Femur (tissue), 1 donor: ENCODE measurements at places on chromosomes 7 and 10.

GRCh38 chr10:67302701-67303100 lies 376.9 kb downstream of the LRRTM3 start:
- no peak for DNase-seq

DNA sequence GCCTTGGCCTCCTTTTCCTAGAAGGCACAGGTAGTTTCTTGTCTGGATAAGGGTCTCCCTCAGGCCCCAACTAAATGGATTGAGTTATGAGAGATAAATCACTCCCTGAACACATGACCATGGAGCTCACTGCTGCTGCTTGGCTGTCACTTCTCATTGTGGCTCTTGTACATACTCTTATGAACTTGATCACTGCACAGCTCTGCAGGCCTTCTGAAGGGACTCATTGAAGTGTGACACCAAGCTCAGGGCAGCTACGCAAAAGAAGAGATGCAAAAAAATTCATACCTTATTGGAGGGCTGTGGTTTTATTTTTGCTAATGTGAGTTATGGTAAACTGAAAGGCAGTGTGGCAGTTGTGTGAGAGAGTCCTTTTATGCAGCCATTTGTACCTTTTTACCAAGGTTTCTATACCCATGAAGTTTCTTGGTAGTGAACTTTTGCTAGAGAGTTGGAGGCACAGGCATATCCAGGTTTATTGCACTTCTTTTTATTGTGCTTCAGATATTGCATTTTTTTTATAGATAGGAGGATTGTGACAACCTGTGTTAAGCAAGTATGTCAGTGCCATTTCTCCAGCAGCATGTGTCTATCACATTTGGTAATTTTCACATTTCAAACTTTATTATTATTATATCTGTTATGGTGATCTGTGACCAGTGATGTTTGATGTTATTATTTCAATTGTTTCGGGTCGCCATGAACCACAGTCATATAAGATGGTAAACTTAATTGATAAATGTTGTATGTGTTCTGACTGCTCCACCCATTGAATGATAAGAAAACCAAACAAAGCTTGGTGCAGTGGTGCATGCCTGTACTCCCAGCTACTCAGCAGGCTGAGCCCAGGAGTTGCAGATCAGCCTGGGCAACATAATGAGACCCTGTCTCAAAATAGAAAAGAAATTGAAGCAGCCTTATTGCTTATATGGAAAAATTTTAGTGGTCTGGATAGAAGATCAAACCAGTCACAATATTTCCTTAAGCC lies 100.6 kb downstream of the LRRC4 start:
- no peak for DNase-seq

DNA sequence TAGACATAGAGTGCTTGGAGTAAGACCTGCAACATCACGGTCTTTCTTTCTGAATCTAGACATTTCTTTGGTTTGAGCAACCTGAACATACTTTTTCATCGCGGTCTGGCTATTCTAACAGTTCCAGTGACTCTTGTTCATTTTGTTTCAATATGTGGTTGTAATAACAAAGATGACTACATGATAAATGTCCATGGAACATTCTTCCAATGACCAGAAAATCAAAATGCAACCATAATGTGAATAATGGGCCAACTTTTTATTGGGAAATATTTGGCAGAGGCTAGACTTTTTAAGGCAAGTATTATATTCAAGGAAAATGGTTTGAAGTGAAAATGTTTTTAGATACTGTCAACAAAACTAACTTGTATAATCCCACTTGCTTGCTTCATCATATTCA lies 282.5 kb downstream of the INHBA start:
- DNase-seq = no peak

- no peak for DNase-seq
Measured at GRCh38 chr10:43218206-43218950, 48.5 kb downstream of the RASGEF1A start.

GRCh38 chr7:123242467-123243092 lies 42.8 kb upstream of the SLC13A1 start:
- DNase-seq = no peak

DNA sequence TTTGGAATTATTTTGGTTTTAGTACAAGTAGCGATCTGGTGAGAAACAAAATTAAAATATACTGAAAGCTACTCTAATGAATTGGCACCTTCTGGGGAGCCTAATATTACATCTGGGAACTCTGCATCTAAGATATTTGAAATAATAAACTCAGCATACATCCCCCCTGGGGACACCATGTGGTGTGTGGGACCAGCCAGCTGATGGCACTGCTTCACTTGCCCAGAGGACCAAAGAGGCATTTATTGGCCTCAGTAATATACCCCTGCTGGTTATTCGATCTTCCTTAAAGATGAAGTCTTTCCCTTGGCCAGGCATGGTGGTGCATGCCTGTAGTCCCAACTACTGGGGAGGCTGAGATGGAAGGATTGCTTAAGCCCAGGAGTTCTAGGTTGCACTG lies 195.1 kb upstream of the AUTS2 start:
- DNase-seq = no peak

- DNase-seq = no peak
Measured at GRCh38 chr7:157192861-157193260, 54.1 kb downstream of the UBE3C start.

- DNase-seq = no peak
Measured at GRCh38 chr7:101288439-101288838, 33.2 kb downstream of the IFT22 start.

DNA sequence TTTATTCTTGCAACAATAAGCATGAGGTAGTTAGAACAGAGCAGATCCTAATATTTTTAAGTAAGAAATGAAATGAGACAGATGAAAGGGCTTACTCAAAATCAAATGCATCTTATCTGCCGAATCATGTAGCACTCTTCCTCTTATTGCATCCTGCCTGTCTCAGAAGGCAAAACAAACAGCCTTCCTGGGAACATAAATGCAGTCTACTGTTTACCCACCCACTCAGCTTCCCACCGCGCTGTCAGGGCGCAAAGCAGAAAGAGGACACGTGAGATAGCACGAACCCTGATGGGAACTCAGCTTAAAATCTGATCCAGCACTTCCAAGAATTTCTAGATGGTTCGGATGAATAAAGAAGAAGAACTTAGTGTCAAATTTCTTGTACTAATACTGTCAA lies 114.4 kb upstream of the CDK1 start:
- no peak for DNase-seq

DNA sequence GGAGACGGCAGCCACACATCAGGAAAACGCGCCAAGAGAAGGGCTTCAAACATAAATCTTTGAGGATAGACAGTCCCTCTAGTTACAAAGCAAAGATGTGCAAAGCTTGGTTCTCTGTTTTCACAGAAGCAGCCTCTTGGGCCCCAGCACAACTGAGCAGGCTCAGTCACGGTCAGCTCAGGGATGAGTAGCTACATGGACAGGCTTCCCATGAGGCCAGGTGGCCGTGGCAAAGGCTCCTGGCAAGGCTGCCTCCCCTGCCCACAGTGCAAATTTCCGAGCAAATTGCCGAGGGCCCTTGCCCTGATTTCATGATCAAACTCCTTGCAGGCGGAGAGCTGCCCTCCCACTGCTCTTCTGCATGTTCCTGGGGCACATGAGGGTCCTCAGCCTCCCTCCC lies 37.8 kb upstream of the EN2 start:
- no peak for DNase-seq

GRCh38 chr7:73774923-73775322 lies 4.9 kb upstream of the CLDN3 start:
- DNase-seq = no peak

DNA sequence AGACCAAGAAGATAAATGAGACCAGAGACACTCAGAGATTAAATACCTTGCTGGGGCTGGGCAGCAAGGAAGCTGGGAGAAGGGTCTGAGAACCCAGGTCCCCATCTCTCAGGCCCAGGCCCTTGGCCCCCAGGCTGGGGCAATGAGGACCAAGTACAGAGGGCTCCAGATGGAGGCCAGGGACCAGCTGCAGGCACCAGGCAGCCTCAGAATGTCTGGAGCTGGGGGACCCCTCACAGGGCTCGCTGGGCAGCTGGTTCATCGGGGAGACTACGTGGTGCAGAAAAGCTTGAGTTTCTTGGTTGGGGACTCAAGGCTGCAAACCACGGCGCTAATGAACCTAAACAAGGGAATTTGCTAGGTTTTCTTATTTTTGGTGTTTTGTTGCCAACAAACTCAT lies 75.6 kb downstream of the PRKAG2 start:
- DNase-seq = no peak

- peak; percentile 65 for DNase-seq
Measured at GRCh38 chr7:2082139-2082998, 150.4 kb downstream of the MAD1L1 start.

DNA sequence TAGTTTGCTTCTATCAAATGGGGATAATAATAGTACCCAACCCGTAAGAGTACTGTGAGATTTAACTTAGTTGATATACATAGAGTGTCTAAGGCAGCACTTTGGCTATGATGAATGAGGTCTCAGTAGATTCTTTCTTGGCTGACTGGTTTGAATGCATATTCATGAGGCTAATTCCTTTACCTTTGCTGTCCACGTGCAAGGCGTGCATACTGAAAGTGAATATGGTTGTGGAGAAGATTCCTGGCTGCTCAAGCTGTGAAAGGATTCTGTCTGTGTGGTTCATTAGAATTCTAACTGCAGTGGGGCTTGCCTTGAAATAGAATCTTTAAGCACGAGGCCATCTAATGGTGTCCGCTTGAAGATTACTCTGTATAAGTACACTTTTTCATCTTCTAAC lies 110.3 kb downstream of the SEC23IP start:
- no peak for DNase-seq

- DNase-seq = no peak
Measured at GRCh38 chr10:48653944-48654698, 30.6 kb upstream of the WDFY4 start.

GRCh38 chr10:15505329-15505728 lies 134.2 kb upstream of the FAM171A1 start:
- DNase-seq = no peak

DNA sequence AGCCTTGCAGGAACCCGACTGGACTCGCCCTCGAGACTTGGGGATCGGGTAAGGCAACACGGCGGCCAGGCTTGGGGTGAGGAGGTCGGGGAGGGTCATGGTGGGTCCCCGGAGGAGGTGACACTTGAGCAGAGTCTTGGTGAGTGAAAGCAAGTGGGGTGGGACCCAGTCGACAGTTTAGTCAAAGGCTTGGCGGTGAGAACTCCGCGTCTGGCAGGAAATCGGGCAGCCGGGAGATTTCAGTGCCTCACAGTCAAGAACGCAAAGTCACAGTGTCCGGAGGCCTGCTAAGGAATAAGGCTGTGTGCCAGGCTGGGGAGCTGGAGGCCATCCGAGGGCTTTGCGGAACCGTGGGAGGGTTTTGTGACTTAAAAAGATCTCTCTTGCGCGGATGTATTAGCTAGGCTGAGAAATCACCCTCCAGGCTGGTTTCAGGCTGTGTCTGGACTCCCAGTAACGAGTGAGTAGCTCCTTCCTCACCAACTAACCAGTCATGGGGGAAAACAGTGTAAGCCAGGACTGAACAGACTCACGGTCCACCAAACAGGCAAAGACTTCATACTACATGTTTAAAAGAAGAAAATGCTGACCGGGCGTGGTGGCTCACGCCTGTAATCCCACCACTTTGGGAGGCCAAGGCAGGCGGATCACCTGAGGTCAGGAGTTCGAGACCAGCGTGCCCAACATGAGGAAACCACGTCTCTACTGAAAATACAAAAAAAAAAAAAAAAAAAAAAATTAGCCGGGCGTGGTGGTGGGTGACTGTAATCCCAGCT lies 613 bp downstream of the AP5Z1 start:
- DNase-seq = peak; percentile 58

DNA sequence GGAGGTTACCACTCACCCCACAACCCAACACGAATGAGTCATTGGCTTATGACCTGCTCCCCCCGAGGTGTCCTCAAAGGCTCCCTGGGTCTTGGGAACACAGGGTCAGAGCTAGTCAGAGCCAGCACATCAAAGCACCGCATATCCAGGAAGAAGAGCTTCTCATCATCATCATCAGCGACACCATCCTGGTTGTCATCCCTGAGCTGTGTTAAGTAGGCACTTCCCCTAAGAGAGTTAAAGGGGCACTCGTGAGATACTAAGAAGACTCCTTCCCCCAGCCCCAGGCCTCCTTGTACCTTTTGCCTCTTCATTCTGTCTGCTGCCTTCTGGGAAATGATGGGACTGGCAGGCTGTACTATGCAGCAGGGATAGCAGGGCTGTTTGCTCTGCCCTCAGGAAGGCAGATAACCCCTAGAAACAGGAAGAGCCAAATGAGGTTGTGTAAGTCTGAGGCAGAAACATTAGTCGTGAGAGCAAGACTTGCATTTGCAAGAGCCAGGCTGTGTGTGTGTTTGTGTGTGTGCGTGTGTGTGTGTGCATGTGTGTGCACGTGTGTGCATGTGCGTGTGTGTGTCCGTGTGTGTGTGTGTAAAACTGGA lies 11.1 kb upstream of the CPA1 start:
- no peak for DNase-seq

DNA sequence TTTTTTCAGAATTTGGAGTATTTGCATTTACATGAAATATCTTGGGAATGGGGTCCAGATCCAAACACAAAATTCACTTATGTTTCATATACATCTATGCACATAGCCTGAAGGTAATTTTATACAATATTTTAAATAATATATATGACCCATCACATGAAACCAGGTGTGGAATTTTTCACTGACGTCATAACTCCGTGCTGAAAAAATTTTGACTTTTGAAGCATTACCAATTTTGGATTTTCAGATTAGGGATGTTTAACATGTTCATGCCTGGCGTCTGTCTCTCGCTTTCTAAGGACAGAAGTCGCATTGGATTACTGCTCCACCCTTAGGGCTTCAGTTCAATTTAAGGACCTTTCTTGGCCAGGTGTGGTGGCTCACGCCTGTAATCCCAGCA lies 349.5 kb upstream of the PLXDC2 start:
- no peak for DNase-seq

- DNase-seq = no peak
Measured at GRCh38 chr10:22494007-22494406, 148.7 kb downstream of the SPAG6 start.

GRCh38 chr10:97765201-97765600 lies 6.6 kb downstream of the SFRP5 start:
- peak; percentile 58 for DNase-seq

DNA sequence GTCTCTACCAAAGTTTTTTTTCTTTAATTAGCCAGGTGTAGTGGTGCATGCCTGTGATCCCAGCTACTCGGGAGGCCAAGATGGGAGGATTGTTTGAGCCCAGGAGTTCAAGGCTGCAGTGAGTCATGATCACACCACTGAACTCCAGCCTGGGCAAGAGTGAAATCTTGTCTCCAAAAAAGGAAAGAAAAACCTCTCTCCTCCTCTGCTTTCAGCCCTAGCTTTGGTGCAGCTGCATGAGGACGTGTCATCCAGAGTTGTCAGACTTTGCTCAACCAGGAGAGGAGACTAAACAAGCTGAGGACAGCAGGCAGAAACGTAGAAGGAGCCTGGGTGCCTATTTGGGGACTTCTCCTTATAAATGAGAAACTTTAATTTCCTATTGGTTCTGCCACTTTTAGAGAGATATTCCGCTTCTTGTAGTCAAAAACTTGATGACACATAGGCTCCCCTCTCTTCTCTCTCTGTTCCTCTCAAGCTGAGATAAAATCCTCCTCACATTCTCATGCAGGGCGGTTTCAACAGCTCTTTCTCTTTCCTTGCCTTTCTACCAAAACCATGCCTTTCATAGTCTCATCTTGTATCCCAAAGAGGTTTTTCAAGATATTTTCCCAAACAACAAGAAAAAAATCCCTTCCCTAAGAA lies 205.4 kb downstream of the ARHGAP12 start:
- DNase-seq = no peak

GRCh38 chr7:150939052-150939451 lies 39.1 kb downstream of the KCNH2 start:
- no peak for DNase-seq
